ENCODE measurements at places on chromosomes 2 and 18.

- no peak for DNase-seq
Measured at GRCh38 chr18:31217038-31217849, 54.6 kb upstream of the DSC1 start.

DNA sequence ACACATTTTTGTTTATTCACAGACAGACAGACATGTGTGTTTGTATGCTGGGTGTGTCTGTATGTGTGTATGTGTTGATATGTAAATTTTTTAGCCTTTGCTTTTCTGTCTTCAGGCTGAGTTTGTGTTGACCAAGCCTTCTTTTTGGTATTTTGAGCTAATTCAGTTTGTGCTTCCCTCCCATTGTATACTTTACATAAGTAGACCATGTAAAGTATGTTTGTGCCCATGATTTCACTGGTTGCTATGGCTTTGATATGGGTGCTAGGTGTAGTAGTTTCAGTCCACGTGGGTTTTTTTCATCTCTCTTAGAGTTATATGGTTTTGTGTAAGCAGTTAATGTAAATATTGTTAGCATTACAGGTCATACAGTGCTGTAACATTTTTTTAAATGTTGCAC lies 129.4 kb upstream of the EPC2 start:
- no peak for DNase-seq

DNA sequence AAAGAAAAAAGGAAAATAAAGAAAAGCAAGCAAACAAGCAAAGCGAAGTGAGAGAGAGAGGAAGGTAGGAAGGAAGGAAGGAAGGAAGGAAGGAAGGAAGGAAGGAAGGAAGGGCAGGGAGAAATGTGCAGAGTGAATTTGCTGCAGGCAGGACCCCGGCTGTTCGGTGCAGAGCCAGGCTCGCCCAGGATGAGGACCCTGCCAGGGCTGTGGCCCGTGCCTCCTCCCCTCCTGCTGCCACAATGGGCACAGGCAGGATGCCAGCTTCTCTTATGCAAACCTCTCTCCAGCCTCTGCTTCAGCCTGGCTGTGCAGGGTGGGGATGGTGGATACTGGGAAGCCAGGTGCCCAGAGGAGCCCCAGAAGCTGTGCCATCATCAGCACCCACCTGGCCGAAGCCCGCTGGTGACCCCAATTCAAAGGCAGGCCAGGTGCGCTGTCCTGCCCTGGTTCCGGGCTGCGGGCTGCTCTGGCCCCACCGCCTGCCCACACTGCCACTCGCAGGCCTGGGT lies 3.2 kb downstream of the GPR17 start:
- DNase-seq = no peak

DNA sequence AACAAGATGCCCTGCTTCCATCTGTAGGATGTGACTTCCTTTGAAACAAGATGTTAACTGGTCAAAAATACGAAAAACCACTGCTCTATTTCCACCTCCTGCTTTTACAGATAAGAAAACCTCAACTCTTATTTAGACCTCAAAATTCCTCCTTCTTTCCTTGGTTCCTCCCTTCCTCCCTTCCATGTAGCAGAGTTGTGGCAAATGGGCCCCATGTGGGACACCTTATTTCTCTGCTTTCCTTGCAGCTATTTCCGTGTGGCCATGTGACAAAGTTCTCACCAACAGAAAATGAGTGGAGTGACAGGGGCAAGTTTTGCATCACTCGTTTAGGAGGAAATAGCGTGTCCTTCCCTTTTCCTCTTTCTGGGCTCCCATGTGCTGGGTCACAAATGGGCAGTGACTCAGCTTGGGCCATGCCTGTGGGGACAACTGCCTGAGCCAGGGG lies 69.4 kb upstream of the SMAD2 start:
- no peak for DNase-seq

DNA sequence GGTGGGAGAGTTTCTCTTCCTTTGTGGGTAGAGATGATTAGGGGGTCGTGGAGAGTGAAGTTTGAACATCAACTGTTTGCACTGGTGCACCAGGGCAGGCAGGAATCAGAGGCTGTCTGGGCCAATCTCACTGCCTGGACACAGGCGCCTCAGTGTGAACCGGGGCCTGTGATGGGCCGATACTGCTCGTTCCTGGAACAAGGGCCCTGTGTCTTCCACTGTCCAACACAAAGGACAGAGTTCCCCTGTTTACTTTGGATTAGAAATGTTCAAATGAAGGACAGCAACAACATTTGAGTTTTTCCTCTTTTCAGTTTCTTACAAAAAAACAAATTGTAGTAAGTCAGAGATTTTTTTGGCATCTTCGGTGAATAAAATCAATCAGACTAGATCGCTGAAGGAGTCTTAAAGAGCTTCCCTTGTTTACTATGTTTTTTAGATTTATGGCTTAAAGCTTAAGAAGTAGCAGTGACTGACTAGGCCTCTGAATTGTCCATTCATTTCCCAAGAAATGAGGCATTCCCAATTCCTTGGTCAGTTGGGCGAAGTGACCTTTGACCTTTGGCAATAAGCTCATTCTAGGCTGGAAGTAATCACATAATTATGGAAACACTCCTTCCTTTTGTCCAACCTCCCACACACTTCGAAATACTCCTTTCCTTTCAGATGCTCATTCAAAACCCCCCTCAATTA lies 11.6 kb upstream of the TGFA start:
- DNase-seq = no peak

DNA sequence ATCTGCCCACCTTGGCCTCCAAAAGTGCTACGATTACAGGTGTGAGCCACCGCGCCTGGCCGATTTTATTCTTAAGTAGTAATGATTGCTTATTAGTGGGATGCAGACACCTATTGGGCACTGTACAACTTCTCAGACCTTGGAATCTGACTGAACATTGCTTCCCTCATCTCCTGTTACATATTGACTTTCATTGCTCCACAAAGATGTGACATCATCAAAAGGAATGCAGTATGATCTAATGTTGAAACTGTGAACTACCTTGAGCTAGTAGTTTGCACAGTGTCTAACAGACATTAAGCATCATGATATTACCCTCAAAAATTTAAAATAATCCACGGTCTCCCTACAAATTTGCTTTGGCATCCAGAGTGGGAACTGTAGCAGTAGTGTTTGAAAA lies 109.8 kb upstream of the SIX2 start:
- DNase-seq = no peak

- DNase-seq = no peak
Measured at GRCh38 chr2:156331572-156332283, 793 bp downstream of the NR4A2 start.

DNA sequence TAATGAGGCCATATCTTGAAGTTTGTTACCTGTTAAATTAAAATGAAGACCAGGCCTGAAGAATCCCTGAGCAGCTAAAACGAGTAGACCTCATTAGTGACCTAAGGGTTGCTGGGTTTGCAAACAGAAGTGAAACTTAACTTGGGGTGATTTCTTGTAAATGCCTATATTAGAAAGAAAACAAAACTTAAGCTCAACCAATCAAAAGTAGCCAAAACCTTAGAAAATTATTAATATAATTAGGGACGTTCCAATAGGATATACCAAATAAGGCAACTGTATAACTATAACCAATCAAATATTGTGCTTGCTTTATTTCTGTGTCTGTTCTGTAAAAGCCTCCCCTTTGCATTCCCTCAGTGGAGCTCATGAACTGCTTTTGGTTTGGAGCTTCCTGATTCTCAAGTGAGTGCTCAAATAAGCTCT lies 137.9 kb upstream of the VRK2 start:
- no peak for DNase-seq

DNA sequence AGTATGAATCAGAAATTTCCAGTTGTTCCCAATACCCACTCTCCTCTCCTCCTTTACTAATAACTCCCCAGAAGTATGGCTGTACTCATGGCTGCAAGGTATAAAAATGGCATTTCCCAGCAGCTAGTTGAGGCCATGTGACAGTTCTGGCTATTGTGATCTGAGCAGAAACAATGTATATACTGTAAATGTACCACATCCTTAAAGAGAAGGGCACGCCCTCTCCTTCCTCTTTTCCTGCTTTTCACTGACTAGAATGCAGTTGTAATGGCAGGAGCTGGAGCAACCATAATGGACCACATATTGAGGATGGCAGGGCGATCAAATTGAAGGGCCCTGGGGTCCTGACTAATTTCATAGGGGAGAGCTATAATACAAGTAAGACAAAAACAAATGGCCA lies 211.2 kb downstream of the TNS1 start:
- no peak for DNase-seq

GRCh38 chr18:4908328-4908727 lies 288.7 kb downstream of the AKAIN1 start:
- no peak for DNase-seq

DNA sequence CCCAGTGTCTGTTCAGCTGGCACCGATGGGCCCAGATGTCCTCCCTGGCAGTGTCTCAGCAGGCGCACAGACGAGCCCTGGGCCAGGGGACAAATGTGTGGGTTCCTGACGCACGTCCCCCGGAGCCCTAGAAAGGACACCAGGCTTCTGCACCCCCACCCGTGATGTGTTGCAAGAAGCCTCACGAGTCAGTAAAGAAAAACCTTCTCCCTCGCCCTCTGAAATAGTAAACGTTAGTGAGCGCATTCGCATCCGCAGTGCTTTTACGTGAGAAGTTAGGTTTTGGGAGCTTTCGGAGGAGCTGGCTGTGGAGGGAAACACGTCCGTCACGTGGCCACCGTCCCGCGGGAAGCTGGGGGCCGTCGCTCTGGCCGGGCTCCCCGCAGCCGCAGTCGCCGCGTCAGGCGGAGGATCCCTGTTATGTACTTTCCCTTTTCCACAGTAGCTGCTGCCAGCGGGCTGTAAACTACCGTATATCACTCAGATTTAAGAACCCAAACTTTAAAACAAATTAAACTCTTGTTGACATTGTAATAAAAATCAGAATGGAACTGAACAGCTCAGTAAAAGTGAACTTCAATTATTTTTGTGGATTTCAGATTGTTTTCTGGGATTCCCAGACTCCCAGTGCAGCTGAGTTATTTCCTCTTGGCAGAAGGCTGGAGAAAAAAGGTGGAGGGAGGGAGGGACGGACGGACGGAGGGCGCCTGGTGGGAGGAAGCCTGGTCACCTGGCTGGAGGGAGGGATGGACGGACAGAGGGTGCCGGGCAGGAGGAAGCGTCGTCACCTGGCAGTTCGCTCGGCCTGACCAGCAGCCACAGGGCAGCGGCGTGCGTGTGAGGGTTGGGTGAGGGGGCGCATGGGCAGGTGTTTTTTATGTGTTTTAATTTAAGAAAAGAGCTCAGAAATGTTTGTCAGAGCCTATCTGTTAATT lies 112.1 kb downstream of the NFATC1 start:
- DNase-seq = no peak

DNA sequence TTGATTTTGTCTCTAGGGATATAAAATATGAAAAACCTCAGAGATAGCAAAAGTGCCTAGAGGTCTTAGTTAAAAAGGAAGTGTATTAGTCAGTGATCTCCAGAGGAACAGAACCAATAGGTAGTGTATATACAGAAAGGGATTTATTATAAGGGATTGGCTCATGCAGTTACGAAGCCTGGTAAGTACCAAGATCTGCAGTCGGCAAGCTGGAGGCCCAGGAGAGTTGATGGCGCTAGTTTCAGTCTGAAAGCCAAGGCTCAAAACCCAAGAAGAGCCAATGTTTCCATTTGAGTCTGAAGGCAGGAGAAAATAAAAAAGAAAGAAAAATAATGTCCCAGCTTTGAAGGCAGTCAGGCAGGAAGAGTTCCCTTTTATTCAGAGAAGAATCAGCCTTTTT lies 93.3 kb downstream of the COLEC12 start:
- DNase-seq = no peak

DNA sequence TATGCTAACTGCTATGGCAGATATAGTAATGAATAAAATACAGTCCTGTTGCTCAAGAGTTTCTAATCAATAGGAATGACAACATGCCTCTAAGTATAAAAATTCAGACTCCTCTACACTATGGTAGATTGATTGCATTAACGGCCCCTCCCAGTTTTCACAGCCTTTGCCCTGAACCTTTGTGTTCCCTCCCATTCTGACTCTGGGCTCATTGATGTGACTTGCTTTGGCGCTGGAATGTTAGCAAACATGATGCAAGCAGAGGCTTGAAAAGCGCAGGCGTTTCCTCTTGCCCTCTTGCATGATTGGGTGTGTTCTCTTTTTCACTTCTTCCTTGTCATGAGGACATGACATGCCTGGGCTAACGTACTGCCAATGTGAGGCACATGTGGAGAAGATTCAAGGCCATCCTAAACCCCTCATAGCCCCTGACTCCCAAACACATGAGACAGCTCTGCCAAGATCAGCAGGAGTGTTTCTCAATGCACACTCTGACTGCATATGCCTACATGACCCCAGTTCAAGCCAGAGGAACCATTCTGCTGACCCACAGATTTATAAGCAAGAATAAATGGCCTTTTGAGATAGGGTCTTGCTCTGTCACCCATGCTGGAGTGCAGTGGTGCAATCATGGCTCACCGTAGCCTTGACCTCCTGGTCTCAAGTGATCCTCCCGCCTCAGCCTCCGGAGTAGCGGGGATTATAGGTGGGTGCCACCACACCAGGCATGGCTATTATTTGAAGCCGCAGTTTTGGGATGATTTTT lies 49.7 kb upstream of the CD28 start:
- no peak for DNase-seq

DNA sequence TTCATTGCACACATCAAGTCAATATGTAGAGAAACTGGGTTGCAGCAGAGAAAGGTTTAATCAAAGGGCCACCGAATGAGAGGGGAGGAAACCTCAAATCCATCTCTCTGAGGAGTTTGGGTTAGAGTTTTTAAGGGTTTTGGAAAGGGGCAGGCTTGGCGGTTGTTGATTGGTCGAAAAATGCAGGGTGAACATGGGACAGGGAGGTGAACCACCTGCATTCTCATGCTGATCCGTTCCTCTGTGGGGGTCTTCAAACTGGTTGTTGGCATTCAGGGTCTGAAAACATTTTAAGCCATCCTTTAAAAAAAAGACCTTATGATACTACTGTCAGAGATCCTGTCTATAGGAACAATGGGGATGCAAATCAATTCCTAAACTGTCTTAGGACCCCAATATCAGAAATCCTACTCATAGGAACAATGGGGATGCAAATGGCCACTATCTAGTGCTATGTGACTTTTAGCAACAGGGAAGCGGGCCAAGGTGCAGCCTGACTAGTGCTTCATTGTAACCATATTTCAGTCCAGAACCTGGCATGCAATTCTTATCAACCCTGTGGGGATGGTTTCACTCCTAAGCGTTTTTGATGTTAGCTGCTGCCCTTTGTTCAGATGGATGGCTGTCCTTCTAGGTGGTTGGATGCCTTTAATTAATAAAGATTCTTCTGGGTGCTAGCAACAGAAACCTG lies 120.1 kb upstream of the MGAT5 start:
- no peak for DNase-seq

- no peak for DNase-seq
Measured at GRCh38 chr2:235091421-235091820, 139.6 kb downstream of the SH3BP4 start.

Data from stimulated activated CD8-positive, alpha-beta memory T cell treated with anti-CD3 and anti-CD28 coated beads, Interleukin-4, amount 100 ng/mL, for 1 hour (primary cell).